ENCODE measurements at places on chromosomes 7 and 10.

DNA sequence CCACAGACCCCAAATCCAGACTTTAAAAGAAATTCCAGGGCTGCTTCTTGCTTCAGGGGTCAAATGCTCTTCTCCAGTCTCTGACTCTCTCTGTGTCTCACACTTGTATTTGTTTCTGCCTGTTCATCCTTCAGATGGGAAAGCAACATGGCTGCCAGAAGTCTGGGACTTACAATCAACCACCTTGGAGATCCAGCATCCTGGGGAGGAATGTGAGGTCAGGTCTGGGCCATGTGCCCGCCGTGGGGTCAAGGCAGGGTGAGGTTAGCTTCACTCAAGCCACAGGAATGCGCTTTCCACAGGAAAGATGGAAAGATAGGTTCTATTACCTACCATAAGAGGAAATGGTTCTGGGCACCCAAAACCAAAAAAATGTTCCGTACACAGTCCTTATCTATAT lies 34.3 kb upstream of the NPVF start:
- no peak for DNase-seq

DNA sequence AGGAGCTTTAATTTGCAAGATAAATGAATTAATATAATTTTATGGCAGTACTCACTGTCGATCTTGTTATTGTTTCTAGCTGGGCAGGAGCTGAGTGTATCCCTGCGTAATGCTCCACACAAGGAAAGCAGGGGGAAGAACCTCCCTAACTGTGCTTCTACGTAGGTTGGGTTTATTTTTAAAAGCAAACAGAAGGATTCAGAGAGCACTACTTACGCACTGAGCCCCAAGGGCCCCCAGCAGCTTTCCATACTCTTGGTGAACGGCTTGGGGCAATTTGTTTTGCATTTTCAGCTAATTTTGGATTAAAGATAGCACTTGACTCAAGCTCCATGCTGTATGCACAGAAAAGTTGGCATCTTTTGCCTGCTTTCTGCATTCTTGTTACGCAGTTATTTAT lies 9.6 kb downstream of the DUSP5 start:
- no peak for DNase-seq

DNA sequence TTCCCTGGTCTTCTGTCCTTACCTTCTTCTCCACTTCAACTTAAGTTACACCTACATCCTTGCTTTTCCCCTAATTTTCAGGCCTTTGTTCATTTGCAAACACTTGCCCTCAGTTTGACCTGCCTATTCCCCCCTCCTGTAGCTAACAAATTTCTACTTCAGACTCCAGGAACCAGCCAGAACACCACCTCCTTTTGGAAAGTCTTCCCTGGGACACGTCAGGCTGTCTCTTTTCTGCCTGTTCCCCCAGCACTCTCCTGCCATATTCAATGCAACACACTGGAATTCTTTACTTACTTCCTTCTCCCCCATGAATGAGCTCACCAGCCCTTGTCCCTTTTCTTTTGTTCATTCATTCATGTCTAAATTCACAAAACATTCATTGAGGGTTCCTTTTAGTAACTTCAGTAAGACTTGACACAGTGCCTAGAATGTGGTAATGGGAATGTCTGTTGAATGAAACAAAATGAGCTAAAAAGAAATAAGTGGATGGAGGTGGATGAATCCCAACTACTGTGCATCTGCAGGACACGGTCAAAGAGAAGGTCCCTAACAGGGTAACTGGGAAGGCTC lies 478.0 kb downstream of the KCNMA1 start:
- DNase-seq = no peak

DNA sequence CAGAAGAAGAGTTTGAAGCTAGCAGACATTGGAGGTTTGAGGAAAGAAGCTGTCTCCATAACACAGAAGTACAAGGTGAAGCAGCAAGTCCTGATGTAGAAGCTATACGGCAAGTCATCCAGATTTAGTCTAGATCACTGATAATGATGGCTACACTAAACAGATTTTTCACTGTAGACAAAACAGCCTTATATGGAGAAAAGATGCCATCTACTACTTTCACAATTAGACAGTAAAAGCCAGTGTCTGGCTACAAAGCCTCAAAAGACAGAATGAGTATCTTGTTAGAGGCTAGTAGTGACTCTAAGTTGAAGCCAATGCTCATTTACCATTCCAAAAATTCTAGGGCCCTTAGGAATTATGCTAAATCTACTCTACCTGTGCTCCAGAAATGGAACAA lies 85.1 kb downstream of the SNX13 start:
- DNase-seq = no peak

GRCh38 chr10:132627666-132628531 lies 90.3 kb downstream of the INPP5A start:
- no peak for DNase-seq
